NCI-H1436 (cell line): ENCODE measurements at places on chromosomes 13 and 19.
A peak's percentile ranks its signal among the peaks of the same experiment; 100 is the strongest.

DNA sequence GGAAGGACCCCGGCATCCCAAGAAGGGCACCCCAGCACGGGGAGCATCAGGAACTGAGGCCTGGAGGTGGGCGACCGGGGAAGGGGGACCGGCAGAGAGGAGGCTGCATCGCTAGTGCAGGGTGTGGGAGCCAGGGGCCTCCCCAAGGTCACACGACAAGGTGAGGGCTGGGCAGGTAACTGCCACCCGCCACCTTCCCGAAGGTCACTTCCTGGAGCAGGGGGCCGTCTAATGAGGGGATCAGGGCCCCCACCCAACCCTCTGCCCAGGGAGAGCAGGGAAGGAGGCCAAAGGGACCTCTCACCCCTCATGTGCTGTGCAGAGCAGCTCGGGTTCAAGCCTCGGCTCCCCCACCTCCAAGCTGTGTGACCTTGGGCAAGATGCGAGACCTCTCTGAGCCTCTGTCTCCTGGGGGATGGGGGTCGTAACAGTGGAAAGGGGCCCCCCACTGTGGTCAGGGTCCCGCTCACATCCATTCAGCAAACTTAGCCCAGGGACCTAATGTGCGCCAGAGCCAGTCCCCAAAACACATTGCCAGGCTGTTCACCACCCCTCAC is 6.0 kb downstream of the ZBTB7A start:
- DNase-seq, result no peak

DNA sequence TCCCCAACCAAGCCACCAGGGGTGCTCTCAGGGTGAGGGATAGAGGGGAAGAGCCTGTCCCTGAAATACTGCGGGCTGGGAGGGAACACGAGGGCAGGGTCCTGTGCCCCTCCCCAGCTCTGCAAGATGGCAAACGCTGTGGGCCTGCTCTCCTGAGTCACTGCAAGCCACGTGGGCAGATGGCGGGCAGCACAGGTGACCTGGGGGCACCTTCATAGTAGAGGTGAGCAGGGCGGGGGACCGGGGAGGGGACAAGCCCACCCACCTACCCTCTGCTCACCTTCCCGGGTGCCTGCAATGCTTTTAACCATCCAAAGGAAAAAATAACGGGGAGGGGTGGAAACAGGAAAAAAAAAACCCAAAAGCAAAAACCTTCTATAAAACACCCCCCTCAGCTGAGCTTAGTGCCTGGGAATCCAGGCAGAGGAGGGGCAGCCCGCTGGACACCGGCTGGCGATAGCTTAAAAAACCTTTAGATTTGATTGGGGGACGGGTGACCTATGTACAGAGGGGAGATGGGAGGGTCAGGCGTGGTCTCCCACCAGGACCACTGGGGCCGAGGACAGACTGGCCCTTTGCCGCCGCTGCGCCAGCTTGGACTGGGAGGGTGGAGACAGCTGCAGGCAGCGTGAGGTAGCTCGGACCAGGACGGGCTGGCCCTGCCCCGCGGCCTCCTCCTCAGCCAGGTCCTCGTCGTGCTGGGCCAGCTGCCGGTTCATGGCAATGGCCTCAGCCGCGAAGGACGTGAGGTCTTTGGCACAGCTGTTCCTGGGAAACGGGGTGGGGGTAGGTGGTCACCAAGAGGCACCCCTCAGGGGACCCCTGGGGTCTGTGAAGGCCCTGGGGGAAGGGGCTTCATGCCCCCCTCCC is 11.7 kb downstream of the MKNK2 start:
- no peak for DNase-seq

DNA sequence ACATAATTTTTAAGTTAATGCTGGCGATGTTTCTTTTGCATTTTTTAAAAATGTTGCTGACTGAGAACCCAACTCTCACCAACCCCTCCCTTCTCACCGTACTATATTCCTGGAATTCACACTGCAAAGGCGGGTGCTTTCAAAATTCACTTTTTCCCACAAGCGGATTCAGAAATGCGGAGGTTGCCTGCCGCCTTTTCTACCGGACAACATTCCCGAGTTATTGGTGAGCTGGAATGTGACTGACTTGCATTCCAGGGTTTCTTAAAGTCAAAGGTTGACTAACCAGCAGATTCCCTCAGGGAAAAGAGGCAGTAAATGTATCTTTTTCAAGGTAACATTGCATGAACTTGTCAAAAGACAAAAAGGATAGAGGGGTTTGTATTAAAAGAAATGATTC is 113.3 kb downstream of the RAB20 start:
- DNase-seq, result no peak

- DNase-seq, result no peak
Measured at GRCh38 chr19:10168386-10168948, 26.3 kb downstream of the DNMT1 start.

- DNase-seq, result no peak
Measured at GRCh38 chr13:73945871-73946270, 188.3 kb downstream of the KLF12 start.

- no peak for DNase-seq
Measured at GRCh38 chr13:48505012-48505411, 27.9 kb downstream of the RCBTB2 start.

DNA sequence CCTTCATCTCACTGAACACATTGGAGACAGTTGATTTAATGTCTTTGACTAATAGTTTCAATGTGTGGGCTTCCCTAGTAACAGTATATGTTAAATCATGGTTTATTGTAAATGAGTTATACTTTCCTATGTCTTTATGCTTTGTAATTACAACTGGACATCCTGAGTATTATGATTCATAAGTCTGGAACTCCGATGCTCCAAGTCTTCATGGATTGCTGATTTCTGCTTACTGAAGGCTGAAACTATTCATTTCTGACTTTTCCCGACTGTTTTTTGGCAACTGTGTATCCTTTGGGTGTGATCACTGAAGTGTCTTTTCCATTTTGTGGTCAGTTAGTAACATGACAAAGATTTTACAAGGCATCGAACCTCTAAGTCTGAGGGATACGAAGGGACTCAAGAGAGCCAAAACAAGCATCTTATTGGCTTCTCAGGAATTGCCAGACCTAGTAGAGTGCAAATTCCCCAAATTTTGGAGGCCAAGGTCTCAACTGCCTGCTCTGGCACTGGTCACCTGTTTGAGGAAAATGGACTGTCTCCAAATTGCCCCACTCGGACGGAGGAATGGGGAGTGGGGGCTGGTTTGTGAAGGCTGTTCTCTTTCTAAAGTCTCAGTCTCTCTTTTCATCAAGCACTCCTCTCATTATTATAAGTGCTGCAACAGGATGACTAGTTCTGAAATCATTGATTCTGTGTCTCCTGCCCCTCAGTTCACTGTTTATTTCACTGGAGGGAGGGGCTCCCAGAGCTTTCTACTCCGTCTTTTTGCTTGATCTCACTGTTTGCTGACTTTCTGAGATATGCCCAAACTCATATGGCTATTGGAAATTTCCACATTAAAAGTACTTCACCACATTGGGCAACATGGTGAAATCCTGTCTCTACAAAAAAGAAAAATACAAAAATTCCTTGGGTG is 20.2 kb upstream of the CD70 start:
- DNase-seq, result no peak

GRCh38 chr13:74346960-74347359 is 212.8 kb upstream of the KLF12 start:
- no peak for DNase-seq

DNA sequence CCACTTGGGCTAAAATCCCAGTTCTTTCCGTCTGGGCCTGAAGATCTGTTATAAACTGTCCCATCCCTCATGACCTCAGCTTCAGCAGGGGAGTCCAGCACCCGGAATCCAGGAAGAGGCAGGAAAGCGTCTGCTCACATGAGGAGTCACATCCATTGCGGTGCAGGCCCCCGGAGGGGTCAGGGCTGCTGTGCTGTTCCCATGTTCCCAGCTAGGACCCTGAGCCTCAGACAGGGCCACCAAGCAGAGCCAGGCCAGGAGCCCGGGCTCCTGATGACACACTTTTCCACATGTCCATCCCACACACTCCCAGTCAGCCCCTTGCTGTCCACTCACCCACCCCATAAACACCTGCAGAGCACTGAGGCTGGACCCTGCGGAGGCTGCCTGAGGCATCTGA is 45.3 kb upstream of the VSTM2B start:
- DNase-seq, result no peak

GRCh38 chr13:112105244-112105681 is 38.3 kb downstream of the SOX1 start:
- no peak for DNase-seq

DNA sequence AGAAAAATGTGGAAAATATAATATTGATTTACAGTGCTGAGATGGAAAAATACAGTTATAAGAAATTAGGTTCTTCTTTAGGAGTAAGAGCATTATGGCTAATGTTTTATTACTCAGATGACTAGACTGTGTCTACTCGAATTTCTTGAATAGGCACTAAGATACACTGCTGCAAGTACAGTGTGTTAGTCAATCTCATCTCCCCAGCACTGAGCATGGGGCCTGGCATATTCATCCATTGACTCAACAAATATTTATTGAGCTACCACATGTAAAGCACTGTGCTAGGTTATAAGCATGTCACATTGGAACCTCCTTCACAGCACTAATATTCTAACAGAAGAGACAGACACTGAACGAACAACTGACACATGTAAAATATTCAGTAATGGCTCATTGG is 242.5 kb upstream of the GPC6 start:
- no peak for DNase-seq

GRCh38 chr19:17902701-17903100 is 30.1 kb upstream of the CCDC124 start:
- no peak for DNase-seq

GRCh38 chr19:57477191-57478008 is at the start of gene ZNF772:
Gene ZNF772 (minus strand): TSS chr19:57477566. CDS start chr19:57477309, 257 bp downstream.
- peak; percentile 97 for DNase-seq

- DNase-seq, result no peak
Measured at GRCh38 chr13:31437975-31438374, 238.2 kb downstream of the B3GLCT start.

DNA sequence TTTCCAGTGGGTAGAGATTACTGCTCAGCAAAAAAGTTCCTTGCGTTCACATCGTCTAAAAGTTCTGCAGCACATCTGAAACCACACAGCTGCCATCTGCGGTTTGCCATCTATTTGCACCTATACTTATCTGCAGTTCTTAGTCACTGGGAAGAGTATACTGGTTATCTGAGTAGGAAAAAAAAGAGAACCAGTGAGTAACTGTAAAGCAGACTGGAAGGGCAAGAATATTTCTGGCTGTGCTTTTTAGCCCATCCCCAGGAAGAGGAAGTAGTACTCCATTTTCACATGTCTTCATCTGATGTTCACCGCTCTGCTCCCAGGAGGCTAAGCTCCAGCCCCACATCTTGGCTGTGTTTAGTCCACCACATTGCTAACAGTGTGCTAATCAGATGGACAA is 35.6 kb downstream of the EFNB2 start:
- no peak for DNase-seq

- DNase-seq, result no peak
Measured at GRCh38 chr13:62243106-62243505, 827.5 kb upstream of the PCDH20 start.

- DNase-seq, result no peak
Measured at GRCh38 chr19:1807695-1808394, 4.2 kb downstream of the ATP8B3 start.
